ENCODE measurements at places on chromosomes 13 and 19.
A peak's percentile ranks its signal among the peaks of the same experiment; 100 is the strongest.

DNA sequence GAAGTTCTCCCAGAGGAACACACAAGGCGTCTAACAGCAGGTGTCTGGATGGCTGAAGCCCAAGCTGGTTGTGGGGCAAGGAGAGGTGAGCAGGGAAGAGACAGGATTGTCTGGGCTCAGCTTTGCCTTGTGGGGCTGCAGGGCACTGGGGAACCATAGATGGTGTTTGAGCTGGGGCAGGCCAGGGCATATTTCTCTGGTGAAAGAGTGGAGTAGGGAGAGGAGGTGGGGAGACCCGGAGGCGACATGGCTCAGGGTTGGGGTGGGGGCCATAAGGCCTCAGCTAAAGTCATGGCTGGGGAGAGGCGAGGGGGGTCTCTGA, 5.4 kb upstream of the PALM start:
- no peak for DNase-seq

- DNase-seq, result no peak
These were observed 86.4 kb downstream of the EFNB2 start for GRCh38 chr13:106449096-106449495.

- DNase-seq, result peak; percentile 53
These were observed 17.9 kb downstream of the ALG5 start for GRCh38 chr13:36981156-36981743.

- DNase-seq, result no peak
These were observed 1292.4 kb upstream of the MIR17HG start for GRCh38 chr13:90055121-90055520.

- DNase-seq, result no peak
These were observed 30.3 kb downstream of the TNFRSF19 start for GRCh38 chr13:23600534-23600933.

DNA sequence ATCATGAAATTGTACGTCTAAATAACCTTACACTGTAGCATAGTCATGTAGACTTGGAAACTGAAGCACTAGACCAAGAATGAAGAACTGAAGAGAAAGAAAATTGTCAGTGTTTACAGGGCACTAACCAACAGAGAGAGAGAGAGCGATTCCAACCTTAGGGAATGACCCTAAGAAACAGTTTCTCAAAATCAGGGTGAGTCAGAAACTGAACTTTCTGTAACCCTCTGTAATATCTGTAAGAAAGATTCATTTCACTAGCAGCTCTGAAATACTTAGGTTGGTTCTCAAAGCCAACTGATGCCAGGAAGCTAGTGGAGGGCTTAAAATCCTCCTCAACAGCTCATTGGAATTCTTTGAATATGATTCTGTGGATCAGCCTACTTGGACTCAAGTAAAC, 936.9 kb downstream of the EFNB2 start:
- DNase-seq, result no peak

GRCh38 chr19:56732976-56733375, 61.4 kb upstream of the ZNF835 start:
- DNase-seq, result no peak

- DNase-seq, result no peak
These were observed 4.3 kb downstream of the ERCC1 start for GRCh38 chr19:45419396-45419795.

GRCh38 chr13:50543141-50543540, 300.4 kb downstream of the DLEU7 start:
- DNase-seq, result no peak

DNA sequence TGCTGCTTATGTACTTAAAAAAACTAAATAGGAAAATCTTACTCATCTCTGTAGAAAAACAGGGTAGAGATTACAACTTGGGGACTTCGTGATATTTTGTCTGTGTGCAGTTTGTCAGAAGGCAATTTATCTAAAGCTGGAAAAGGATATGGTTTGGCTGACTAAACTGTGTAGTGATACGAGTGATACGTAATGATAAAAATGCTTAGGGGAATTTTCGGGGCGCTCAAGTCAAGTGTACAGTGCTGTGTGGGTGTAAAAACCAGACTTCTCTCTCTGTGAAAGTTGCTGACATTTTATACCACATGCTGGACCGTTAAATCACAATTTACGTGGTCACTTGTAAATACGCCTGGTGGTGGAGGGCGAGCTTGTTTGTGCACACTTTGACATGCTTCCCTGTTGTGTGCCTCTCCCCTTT, 221.7 kb downstream of the KCNRG start:
- no peak for DNase-seq

DNA sequence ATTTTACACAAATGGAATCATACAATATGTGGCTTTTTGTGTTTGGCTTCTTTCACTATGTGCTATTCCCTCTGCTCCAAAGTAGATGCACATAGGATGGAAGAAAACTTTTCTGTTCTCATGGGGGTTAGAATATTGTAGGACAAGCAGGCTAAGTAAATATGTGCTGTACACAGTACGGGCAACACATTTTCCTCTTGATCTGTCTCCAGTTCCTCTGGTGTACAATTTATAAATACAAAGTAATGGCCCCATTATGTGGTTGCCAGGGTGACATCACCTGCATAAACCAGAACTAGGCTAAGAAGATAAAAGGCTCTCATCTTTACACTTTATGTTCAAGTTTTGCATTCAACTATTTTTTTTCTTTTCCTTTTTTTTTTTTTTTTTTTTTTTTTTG, 41.0 kb upstream of the SOX21 start:
- no peak for DNase-seq

GRCh38 chr19:3504735-3505134, 1.4 kb upstream of the FZR1 start:
- DNase-seq, result no peak

GRCh38 chr13:77579959-77580358, 44.5 kb downstream of the SCEL start:
- DNase-seq, result no peak
